A549 treated with CpdA at 1 μM for 4 hours (cell line): ENCODE measurements at places on chromosomes 3 and 15. TPM values are rescaled to one million over a fixed set of nuclear protein-coding genes. Genes with fewer than 3 reads are reported as not detected.

The SOX2 gene
- total RNA-seq: 0.64 to 1.5 TPM (median 1.2 TPM) in 5 replicates

The EFCC1 gene
- total RNA-seq: 0.06 TPM in 1 of 5 replicates, not detected in the others

The TBC1D23 gene
- 13.3 to 15.1 TPM (median 13.7 TPM) in 5 replicates for total RNA-seq

The GOLGA6L26 gene
- total RNA-seq: not detected in 5 replicates

The VWA5B2 gene
- total RNA-seq: 0.34 to 0.93 TPM (median 0.38 TPM) in 5 replicates

The ARRDC4 gene
- 0.17 to 0.31 TPM (median 0.27 TPM) in 5 replicates for total RNA-seq

The CCDC54 gene
- not detected in 5 replicates for total RNA-seq

The C3orf49 gene
- total RNA-seq: not detected in 5 replicates

The KCNAB1 gene
- total RNA-seq: not detected in 5 replicates

The ACAN gene
- total RNA-seq: 0.09 to 0.34 TPM (median 0.13 TPM) in 5 replicates

The STAB1 gene
- total RNA-seq: 0.05 TPM in 1 of 5 replicates, not detected in the others

The CAPN3 gene
- total RNA-seq: 0.25 to 0.43 TPM (median 0.31 TPM) in 3 of 5 replicates, not detected in the others

The SYNM gene
- 39.2 to 43.6 TPM (median 40.4 TPM) in 5 replicates for total RNA-seq

The TMEM158 gene
- total RNA-seq: 16.2 to 29.5 TPM (median 24.2 TPM) in 5 replicates

The CCDC80 gene
- total RNA-seq: 30.3 to 64.6 TPM (median 50.7 TPM) in 5 replicates

The FEZF2 gene
- not detected in 5 replicates for total RNA-seq

The PTH1R gene
- total RNA-seq: 0.37 to 0.52 TPM (median 0.48 TPM) in 4 of 5 replicates, not detected in the other

The LRRK1 gene
- 20.1 to 29.0 TPM (median 22.4 TPM) in 5 replicates for total RNA-seq

The AHSG gene
- 0.09 to 0.12 TPM (median 0.11 TPM) in 3 of 5 replicates, not detected in the others for total RNA-seq

The RASGRP1 gene
- 0.26 to 0.38 TPM (median 0.30 TPM) in 5 replicates for total RNA-seq

The TNFAIP8L3 gene
- total RNA-seq: 3.9 to 6.0 TPM (median 4.7 TPM) in 5 replicates

The ISL2 gene
- 2.4 to 5.1 TPM (median 4.5 TPM) in 5 replicates for total RNA-seq

The CHRM5 gene
- 0.01 to 0.02 TPM in 2 of 5 replicates, not detected in the others for total RNA-seq

The ADGRG7 gene
- not detected in 5 replicates for total RNA-seq

The KNG1 gene
- not detected in 5 replicates for total RNA-seq

The MAP2K1 gene
- total RNA-seq: 73.0 to 113 TPM (median 94.5 TPM) in 5 replicates

The NR2E3 gene
- total RNA-seq: 0.17 to 0.38 TPM (median 0.21 TPM) in 4 of 5 replicates, not detected in the other
